Smooth muscle cell of bladder (primary cell): ENCODE measurements at places on chromosomes 1 and 21. TPM values are rescaled to one million over a fixed set of nuclear protein-coding genes. Genes with fewer than 3 reads are reported as not detected.

The ZZZ3 gene
- total RNA-seq: 53.6 and 67.6 TPM in 2 replicates

The IL23R gene
- under 0.01 TPM in 1 of 2 replicates, not detected in the other for total RNA-seq

The TACSTD2 gene
- 0.09 and 0.14 TPM in 2 replicates for total RNA-seq

The SPRR2G gene
- total RNA-seq: not detected in 2 replicates

The LCE1A gene
- total RNA-seq: not detected in 2 replicates

The RGS1 gene
- not detected in 2 replicates for total RNA-seq

The DNASE2B gene
- total RNA-seq: not detected in 2 replicates

The ZNF648 gene
- total RNA-seq: not detected in 2 replicates

The UBE2G2 gene
- total RNA-seq: 45.4 and 85.0 TPM in 2 replicates

The DCDC2B gene
- under 0.01 TPM in 1 of 2 replicates, not detected in the other for total RNA-seq

The SELL gene
- 0.09 and 0.14 TPM in 2 replicates for total RNA-seq

The LRRC39 gene
- 0.28 and 0.46 TPM in 2 replicates for total RNA-seq

The DNAJC6 gene
- 0.14 and 0.28 TPM in 2 replicates for total RNA-seq

The CLDN19 gene
- total RNA-seq: not detected in 2 replicates

The AIDA gene
- total RNA-seq: 29.7 and 41.1 TPM in 2 replicates

The CAMSAP2 gene
- total RNA-seq: 19.5 and 19.9 TPM in 2 replicates

The NR5A2 gene
- total RNA-seq: under 0.01 TPM in 1 of 2 replicates, not detected in the other

The DNALI1 gene
- 1.7 and 4.0 TPM in 2 replicates for total RNA-seq

The KCNQ4 gene
- total RNA-seq: under 0.01 TPM in 1 of 2 replicates, not detected in the other

The TFF2 gene
- not detected in 2 replicates for total RNA-seq

The MSH4 gene
- total RNA-seq: 0.14 and 0.46 TPM in 2 replicates
